ENCODE measurements at places on chromosomes 4 and X.
A peak's percentile ranks its signal among the peaks of the same experiment; 100 is the strongest.

DNA sequence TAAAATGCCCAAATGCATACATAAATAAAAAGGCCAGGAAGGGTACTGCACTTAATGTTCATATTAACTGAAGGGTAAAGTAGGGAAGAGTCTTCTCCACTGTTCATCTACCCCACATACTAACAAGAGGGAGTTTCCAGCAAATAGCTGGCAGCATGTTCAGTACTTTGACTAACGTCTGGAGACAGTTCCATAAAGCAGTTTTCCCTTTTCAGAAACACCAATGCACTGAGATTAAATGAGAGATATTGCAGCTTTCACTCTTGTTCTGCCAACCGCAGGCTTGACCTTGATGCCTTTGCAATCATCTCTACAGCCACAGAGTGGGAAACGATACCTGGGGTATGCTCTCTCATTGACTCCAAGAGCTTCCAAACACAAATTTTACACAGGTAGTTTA lies 2123.1 kb upstream of the TENM3 start:
- no peak for DNase-seq

DNA sequence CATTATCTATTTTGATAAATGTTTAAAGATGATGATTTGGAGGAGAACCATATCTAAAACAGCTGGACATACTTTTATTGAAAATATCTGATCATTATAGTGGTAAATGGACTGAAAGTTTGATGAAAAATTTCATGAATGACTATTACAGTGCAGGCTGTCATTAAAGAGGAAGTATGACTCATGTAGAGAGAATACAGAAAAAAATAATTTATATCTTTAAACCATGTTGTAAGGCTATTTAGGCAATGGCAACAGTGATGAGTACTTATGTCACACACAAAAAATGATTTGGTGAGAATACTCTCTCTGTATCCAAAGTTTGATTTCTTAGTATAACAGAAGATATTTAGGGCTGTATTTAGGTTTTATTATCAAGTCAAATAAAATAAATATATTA lies 3.9 kb upstream of the GLRB start:
- DNase-seq = no peak

DNA sequence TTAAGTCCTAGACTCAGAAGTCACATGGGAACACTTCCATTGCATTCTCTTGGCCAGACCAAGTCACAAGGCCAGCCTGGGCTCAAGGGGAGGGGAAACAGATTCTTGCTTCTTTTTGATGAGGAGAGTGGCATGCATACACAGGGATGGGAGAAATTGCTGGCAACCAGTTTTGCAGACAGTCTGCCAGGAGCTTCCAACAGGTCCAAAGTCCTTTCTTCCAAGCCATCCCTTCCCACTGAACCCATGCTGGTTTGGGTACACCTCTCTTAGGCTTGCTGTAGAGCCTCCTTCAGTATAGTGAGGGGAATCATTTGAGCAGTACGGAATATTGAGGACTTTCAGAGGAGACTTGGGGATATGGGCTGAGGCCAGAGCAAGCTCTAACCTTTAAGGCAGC lies 267.8 kb downstream of the BCOR start:
- DNase-seq = no peak

- DNase-seq = no peak
Observed at GRCh38 chr4:5465529-5465928, 242.8 kb downstream of the EVC2 start.

DNA sequence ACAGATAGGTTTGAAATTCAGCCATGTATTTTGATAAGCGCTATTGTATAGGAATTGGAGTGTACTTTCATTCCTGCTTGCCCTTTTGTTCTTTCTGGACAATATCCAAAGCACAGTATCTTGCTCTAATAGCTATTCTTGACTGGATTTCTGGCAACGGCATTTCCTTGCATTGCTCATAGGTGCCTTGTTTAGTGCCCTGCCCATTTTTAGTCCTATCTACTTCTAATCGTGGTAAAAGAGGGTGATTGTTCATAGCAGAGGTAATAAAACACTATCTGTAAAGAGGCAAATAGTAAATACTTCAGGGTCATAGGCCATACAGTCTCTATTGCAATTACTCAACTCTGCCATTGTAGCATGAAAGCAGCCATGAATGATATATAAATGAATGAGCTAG lies 155.9 kb downstream of the IL1RAPL2 start:
- no peak for DNase-seq

DNA sequence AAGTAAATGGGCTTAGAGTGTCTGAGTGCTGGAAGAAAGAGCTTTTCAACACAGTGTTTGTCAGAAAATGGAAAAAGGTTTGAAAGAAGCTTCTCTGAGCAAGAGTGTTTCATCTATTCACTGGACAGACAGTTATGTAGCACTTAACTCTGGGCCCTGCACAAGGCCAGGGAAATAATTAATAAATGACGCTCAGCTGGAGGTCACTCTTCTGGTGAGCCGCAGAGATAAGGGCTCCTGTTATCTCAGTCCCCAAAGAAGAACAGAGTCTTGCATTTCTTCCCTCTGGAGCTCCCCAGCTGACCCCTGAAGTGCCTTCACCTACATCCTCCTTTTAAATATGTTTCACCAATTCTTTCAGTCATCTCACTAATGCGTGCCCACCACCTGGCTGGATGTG lies 90.4 kb downstream of the SLC16A2 start:
- DNase-seq = no peak

DNA sequence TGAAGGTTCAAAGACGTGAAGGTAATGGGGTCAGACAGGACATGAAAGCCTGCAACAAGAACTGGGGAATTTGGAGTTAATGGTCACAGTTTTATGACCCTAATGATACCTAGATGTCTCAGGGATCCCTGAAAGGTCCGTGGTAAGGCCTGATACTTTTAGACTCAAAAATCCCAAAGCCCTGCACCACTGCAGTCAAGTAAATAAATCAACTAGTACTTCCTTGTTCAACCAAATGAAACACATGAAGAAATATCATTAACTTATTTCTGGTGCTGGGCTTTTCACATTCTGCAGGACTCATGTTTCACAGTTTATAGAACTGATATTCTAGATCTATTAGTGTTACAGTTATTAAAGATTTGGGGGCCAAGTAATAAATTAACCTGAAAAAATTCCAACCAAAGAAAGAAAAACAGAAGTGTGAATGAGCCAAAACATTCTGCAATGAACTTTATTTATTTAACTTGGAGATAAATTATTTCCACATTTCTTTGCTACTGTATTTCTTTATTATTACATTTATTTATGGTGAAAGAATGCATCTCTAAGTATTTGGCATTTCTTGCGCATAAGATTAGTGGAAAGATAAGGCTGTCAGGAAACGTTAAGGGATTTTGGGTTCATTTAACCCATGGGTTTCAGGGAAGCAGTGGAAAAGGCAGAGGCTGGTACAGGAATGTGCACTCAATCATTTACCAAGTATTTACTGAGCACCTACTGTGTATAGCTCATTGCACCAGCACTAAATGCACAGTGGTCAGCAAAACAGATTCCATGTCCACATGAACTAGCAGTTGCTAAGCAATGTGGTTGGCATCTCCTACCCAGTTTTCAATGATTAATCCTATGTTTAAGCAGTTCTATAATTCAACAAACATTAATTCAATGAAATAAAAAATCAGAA lies 8.7 kb downstream of the WDFY3 start:
- DNase-seq = no peak

DNA sequence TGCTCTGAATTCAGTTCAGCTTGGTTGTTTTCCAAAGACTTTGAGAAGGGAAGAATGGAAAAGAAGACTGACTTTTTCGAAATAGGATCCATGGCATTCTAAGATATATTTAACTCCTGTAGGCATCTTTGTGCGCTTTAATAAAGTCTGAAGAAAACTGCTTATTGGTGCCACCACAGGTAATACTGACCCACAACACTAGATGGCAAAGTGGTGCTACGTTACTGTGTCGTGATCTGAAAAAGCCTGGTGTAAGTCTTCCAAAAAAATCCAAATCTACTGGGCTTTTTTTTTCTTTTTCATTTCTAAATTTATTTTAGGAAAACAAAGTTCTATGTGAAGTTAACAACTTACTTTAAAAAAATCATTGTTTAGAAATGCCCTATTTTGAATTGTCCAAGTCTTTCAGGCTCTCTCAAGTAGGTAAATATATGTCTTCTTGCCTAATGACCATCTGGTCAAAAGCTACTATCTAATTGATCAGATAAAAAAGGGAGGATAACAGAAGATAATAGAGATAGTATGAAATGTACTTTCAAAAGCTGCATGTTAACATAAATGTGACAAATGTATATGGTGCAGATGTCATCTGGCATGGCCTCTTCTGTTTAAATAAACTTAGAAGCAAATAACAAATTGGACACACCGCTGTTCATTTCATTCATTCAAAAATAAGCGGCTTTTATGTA lies 47.0 kb upstream of the MID1IP1 start:
- peak; percentile 18 for DNase-seq

- no peak for DNase-seq
Observed at GRCh38 chrX:153814591-153815315, 15.6 kb downstream of the PDZD4 start.

- DNase-seq = no peak
Observed at GRCh38 chr4:132101526-132101925, 1047.6 kb upstream of the PCDH10 start.

GRCh38 chr4:176256921-176257320 lies 12.1 kb downstream of the ASB5 start:
- no peak for DNase-seq

DNA sequence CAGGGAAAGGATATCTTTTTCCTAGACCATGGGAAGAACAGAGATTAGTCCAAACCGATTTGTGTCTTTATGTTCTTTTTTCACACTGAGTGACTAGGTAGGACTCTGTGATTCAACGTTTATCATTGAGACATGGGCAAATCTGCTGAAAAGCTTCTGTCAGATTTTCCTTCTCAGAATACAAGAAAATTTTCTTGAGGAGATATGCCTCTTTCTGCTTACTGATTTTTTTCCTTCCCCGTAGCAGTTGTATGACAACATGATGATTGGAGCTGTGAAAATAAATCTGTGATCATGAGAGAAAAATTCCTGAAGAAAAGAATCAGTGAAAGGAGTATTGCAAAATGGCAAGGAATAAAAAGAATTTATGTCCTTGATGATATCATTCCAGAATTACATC lies 130.6 kb upstream of the FAT4 start:
- DNase-seq = no peak

DNA sequence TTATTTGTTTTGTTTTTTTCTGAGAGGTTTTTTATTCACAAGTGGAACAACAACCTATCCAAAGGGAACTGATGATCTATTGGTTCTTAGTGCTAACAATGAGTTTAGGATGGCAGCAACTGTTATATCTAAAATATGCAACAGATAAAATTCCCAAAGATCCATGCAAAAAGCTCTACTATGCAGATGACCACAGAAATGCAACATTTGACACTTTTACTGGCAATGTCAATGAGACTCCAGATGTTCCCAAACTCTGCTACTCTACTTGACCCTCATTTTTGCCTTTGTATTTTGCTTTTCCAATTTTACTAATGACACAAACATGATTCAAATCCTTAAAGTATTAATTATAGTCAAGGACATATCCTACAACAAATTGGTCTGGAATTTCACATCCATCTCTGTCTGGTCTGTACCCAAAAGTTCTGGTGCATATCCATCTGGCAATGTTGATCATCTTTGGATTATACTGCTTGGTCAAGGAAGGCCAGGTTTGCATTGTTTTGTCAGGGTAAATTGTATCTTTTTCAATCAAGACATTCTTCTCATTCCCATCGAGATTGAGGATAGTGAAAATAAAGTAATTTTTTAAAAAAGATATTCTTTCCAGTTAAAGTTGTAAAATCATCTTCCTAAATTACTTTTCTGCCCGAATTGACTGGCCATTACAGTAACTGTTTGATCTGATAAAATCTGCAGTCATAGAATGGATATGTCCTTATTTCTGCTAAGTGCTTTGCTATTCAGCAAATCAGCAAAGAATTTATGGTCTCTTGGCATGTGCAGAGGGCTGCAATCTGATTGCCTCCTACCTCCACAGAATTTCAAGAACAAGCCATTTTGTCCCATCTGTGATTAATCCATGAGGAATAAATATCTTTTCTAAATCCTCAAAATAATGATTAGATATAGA lies 73.6 kb downstream of the FGFBP1 start:
- no peak for DNase-seq
